ENCODE measurements at places on chromosomes 7 and 10.

DNA sequence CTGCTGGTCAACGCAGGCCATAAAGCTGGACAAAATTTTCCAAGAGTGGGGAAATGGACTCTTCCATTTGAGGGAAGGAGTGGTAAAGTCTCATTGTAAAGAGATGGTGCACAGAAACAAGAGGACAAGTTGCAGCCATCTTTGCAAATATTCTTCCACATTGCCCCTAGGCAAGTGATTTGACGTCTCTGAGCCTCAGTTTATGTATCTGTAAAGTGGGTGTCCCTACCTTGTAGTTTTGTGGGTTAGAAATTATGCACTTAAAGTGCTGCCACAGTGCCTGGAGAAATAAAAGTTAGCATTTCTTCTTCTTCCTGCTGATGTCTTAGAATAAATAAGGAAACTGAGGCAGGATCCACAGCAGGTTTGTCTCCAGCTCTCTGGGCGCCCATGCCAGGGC lies 12.1 kb downstream of the ADAMTS14 start:
- no peak for DNase-seq

DNA sequence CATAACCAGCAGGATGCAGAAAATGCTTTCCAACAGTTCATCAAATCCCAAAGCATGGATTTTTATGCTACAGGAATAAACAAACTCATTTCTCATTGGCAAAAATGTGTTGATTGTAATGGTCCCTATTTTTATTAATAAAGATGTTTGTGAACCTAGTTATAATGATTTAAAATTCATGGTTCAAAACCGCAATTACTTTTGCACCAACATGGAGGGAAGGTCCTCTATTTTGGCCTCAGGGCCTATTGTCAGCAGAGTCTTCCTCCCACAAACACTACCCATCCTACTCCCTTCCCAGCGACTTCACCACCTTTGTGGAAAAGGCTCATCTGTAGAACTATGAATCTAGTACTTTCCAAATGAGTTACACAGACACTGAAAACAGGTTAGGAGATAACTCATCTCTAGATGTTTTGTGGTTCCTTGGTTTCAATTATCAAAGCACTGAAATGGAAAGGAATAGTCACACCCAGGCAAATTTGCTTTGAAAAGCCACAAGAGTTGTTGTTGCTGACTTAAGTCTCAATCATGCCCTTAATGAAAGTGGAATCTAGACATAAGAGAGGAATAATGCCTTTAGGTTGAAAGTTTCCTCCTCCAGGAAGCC lies 59.4 kb upstream of the FRMD4A start:
- peak; percentile 65 for DNase-seq

DNA sequence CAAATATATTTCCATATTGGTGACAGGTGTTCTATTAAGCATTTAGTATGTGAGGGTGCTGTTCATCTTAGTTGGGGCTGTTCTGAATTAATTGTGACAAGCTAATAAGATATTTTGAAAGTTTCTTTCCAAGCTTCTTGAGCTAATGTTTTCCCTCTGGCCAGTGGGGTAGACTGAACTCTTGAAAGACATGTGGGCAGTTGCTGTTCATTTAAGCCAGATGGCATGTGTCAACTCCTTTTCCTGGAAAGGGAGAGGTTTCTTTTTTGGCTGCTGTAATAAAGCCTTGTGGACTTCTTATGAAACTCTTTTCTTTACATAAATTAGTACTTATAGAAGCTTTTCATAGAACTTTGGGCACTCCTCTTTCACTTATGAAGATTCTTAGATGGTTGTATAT lies 21.7 kb downstream of the RAB18 start:
- no peak for DNase-seq

DNA sequence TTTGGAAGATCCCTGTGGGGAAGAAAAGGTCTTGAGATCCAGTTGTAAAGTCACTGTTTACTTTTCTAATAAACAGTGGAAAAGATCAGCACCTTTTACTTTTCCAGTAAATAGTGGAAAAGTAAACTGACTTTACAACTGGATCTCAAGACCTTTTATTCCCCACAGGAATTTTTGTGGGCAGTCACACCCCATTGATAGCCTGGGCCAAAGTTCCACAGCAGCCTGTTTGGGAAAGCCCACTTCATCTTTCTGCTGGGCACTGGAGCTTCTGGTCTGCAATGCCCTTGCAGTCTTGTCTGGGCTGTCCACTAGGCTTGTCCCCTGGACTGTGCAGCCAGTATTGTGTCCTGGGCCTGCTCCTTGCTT lies 50.2 kb downstream of the ADCY1 start:
- no peak for DNase-seq

DNA sequence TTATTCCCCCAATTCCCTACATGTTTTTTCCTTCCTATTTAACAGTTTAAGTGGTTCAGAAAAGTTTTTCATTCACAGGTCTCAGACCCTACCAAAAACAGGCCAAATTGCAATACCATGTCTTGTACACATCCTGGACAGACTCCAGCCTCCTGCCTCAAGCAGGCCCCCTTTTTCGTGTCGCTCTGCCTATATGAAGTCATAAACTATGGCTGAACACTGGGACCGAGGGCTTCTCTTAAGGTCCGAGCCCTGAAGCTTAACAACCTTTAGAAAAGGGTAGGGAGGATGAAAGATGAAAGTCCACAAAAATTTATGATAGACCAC lies 1.4 kb downstream of the FBXW4 start:
- peak; percentile 15 for DNase-seq

GRCh38 chr7:155594961-155595366 lies 48.6 kb upstream of the CNPY1 start:
- DNase-seq, result no peak

DNA sequence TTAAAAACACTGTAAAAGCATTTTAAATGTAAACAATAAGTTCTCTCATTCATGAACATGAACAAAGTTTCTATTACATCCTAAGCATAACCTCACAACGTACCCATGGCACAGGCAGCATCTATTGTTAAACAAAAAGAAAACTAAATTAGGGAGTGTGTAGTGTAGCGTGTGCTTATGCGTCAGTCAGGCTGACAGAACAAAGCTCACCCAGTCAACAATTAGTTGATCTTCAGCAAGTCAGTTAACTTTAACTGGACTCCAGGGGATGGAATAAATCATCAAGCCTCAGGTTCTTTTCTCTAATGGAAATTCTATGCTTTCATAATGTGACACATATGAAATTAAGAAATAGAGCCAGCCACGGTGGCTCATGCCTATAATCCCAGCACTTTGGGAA lies 91.6 kb upstream of the ODAD2 start:
- no peak for DNase-seq

DNA sequence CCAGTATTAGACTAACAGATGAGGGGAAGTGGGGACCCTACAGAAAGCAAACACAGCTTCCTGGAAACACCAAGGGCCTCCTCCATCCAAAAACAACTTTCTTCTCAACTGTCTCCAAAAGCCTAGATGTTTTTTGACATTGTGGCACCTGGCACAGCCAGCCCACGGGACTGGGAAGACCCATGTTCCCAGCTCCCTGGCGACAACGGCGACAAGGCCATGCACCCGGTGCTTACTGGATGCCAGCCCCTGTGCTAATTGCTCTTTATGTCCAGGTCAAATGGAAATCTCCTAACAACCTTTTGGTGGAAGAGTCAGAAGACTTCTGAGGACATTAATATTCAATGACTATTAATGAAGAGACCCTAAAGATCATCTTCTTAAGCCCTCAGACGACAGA lies 7.1 kb downstream of the FGFR2 start:
- no peak for DNase-seq

- DNase-seq, result no peak
Observed at GRCh38 chr10:129780198-129780597, 183.9 kb downstream of the EBF3 start.

DNA sequence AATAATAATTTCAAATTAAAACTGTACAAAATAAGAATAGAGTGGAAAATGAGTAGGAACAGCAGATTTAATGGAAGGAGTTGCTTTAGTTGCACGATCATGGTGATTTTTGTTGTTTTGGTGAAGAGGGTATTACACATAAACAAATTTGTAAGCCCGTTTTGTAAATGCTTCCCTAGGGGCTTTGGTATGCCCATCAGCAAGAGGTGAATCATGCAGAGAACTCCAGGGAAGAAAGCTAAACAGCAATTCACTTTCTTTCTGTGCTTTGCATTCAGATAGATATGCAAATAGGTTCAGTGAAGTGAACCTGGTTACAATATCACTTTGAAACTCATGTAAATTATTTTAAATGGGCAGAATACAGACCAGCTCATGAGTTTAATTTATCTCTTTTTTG lies 422.2 kb upstream of the MTPN start:
- DNase-seq, result no peak

DNA sequence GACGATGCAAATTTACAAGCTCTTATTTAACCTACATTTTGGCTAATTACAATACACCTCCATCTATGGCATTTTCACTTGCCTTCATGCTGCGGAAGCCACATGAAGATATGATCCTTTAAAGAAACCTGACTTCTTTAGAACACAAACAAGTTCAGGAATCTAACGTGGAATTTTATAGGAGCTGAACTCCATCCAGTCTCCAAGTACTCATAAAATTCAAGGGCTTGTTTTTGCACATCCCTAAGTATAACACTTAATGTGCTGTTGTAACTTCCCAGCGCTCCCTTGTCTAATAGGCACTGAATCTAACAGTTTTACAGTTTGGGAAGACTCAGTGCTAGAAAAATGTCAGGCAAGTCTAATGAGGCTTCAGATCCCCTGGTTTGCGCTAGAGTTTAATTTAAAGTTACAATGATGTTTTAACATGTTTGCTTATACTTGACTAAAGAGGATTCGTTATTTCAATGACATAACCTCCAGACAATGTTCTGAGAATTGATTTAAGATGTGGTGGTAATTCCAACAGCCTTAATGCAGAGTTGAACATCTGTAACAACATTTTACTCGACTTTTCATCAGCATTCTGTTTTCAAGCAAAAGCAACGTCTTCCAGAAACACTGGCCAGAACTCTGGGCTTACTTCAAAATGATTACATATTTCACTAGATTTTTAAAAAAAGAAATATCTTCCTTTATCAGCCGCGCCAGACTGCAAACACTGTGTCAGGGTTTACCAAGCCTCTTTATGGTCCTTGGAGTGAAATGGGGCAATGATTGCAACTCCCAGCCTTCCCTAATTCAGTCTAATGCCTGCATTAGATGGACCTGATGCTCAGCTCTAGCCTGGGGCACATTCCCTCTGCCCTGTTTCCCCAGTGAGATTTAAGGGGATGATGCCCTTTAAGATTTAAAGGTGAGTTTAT lies 664.3 kb downstream of the KCNMA1 start:
- DNase-seq, result no peak

- DNase-seq, result no peak
Observed at GRCh38 chr10:4568731-4569130, 257.3 kb upstream of the AKR1E2 start.

DNA sequence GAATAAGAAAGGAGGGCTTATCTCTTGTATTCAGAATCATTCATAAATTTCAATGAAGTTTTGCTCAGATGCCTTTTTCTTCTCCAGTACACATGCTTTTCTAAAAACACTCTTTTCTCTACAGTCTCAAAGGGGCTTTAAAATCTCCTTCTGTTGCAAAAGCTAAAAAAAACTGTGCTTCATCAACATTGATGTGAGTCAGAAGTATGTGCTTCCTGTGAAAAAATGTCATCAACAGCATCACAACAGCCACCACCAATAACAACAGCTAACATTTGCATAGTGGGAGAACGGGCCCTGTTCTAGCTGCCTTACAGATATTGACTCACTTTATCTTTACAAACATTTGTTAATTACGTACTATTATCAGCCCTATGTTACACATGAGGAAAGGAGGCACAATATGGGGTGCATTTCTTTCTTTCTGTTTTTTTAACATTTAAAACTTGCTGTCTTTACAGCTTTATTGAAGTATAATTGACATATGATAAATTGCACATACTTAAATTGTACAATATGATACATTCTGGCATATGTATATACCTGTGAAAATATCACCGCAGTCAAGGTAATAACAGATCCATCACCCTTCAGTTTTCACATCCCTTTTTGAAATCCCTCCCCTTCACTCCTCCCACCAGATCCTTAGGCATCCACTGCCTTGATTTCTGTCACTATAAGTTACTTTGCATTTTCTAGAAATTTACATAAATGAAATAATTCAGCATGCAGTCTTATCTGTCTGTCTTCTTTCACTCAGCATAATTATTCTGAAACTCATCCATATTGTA lies 1605.4 kb upstream of the LRRTM3 start:
- no peak for DNase-seq

DNA sequence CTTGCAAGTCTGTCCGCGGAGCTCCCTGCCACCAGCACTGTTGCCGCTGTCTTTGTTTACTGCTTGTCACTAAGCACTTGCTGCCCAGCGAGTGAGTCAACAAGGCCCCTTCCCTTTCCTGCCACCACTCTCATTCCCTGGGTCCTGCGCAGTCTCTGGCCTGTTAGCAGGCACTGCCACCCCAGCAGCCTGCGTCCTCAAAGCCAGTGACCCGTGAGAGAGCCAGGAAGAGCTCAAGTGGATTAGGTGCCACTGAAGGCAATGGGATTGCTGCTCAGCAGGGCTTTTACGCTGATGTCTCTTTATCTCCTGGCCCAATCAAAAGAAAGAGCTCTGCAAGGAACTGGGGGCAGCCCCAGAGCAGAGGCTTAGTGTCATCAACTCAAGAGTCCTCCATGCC lies at the start of gene FRMPD2:
Gene FRMPD2 (minus strand): TSS at position 61 of the 400 bp plus-strand sequence. CDS start 129 bp downstream, outside the sequence.
- DNase-seq, result no peak

DNA sequence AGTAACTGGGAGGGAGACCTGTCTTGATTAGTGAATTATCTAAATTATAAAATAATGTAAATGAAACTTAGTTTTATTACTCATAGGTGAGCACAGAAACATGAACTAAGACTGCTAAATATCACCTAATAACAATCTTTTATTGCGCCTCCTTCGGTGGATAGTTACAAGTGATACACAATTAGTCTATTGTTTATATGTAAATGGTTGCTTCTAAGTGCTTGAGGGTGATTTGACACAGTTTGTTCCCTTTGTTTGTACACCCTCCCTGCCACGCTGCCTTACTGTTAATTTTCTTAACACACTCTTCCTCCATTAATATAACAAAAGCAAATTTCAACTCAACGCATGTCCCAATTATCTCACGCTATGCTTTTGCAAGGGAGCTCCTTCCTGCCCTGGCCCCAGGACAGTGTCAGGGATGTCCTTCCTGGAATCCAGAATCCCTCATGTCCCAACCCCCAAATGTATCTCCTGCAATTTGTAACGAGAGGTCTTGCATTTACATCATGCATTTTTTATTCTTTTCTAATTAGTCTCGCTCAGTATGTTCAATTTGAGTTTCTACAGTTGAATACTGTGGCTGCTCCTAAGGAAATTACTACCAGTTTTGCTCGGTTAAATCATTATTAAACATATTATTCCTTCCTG lies 4.2 kb downstream of the NPSR1 start:
- no peak for DNase-seq

DNA sequence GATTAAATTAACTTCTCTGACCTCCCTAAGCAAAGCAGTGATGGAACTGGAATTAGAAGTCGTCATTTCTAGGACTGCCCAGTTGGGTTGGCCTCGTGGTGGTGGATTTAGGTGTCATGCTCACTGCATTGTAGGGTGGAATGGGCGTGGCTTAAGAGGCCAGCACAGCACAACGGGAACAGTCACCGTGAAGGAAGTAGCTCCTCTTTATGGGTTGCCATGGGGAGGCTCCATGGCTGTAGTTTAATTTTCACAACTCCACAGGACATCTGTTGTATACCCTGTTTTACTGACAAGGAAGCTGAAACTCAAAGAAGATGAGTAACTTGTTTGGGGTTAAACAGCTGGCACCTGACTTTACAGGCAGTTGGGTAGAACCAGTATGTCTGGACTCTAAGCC lies 208.3 kb downstream of the CELF2 start:
- no peak for DNase-seq

- no peak for DNase-seq
Observed at GRCh38 chr7:93120592-93121549, 3.1 kb upstream of the SAMD9 start.
